Cardiac septum (tissue), 1 donor: ENCODE measurements at places on chromosomes 12 and 14. TPM values are rescaled to one million over a fixed set of nuclear protein-coding genes. Genes with fewer than 3 reads are reported as not detected.

GRCh38 chr12:33628087-33628486 lies 188.5 kb upstream of the SYT10 start:
- no peak for DNase-seq

GRCh38 chr14:84225268-84225667 lies 1304.7 kb upstream of the FLRT2 start:
- no peak for DNase-seq

- peak; percentile 20 for DNase-seq
Observed at GRCh38 chr12:112837629-112838197, 46.2 kb downstream of the RPH3A start.

- DNase-seq = no peak
Observed at GRCh38 chr12:132154941-132155770, 10.9 kb downstream of the NOC4L start.

DNA sequence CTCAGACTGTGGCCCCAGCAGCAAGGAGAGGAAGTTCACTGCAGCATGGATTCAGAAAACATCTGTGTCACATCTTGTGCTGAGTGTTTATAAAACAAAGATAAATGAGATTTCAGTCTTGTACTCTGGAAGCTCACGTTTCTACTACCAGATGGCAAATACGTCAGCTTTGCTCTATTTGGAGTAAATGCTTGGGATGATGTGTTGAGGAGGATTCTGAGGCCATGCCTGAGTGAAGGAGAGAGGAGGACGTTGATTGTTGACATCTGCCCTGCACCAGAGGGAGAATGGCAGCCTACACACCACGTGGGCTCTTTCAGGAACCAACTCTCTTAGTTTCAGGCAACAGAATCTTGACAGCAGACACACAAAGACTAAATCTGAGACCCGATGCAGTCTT lies 188.9 kb downstream of the TMEM132C start:
- no peak for DNase-seq

GRCh38 chr12:12803186-12803585 lies 10.0 kb upstream of the DDX47 start:
- DNase-seq = no peak

DNA sequence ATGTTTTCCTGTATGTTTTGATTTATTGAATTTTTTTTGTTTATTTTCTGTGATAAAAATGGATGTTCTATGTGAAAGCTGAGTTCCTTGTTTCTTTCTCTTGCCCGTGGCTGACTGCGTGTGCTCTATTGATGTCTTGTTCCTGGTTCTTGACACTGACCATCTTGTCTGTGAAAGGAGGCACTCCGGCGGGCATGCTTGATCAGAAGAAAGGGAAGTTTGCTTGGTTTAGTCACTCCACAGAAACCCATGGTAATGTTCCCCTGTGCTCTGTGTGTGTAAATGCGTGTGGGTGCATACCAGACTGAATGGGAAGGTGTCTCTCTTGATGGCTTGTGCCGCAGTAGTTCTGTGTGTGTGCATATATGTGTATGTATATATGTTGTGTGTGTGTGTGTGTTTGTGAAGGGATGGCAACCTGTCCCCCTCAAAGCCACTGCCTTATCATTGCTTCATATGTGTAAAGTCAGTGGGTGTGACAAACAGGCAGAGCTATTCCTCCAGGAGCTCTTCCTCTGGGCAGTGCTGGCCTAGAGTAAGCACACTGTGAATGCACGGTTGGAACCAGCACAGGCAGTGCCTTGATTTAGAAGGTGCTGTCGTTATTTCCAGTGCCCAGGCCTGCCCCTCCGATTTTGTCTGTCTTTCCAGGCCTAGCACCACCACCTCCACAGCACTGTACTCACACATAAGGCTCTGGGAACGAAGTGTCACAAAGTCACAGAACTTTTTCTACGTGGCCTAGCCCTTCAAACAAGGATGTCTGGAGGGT lies 247.3 kb upstream of the FKBP4 start:
- DNase-seq = no peak

- no peak for DNase-seq
Observed at GRCh38 chr12:123284669-123285068, 13.0 kb upstream of the CDK2AP1 start.

The RTN1 gene
- 0.97 TPM for total RNA-seq

The DUSP6 gene
- 28.9 TPM for total RNA-seq

DNA sequence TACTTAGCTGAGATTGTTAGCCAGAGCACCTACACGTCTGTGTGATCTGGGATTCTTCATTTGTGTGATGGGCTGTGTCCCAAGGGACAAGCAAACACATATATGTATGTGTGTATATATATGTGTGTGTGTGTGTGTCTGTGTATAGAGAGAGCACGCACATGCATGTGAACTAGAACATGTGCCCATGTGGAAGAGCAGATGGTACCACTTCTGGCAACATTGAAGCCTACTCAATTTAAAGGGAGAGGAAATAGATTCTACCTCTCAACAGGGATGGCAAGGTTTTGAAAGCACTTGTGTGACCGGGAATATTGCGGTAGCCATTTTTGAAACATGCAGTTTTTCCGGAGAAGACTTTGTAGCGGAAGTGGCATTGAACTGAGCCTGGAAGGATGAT lies 1.4 kb downstream of the TOMM20L start:
- DNase-seq = no peak
